ENCODE measurements at places on chromosomes 1 and 21.

- no peak for DNase-seq
Measured at GRCh38 chr1:175218786-175219434, 26.3 kb upstream of the KIAA0040 start.

DNA sequence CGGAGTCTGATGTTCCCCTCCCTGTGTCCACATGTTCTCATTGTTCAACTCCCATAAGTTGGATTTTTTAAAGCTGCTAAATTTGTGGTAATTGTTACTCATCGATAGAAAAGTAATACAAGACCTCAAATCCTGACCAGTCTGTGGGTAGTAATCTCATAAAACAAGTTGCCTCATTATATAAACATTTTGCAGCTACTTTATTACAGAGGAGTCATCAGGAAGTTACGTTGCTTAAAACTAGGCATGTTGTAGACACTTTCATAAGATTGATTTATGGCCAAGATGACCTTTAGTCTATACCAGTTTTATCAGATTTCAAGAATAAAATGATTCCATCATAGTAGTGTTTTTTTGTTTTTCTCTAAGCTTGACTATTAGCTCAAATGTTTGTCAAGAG, 208.8 kb downstream of the GIPC2 start:
- DNase-seq: no peak

GRCh38 chr1:150173141-150173585, 23.4 kb downstream of the PLEKHO1 start:
- DNase-seq: no peak

DNA sequence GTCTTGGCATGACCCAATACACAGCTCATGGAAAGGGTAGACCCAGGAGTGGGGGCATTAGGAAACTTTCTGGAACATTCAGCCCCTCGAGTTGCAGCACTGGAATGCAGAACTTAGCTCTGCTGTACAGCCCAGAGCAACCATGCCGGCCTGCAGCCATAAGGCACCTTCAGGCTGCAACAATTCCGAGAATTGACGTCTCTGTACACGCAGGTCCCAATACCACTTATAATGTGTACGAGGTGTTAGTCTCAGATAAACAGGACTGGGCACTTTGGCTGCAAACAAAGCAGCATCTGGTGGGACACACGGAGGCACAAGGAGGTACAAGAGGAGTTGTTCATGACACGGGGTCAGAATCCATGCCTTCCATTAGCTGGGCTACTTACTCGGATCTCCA, 7.9 kb downstream of the CBR1 start:
- DNase-seq: no peak

GRCh38 chr1:180031664-180032063, 77.1 kb downstream of the CEP350 start:
- no peak for DNase-seq

DNA sequence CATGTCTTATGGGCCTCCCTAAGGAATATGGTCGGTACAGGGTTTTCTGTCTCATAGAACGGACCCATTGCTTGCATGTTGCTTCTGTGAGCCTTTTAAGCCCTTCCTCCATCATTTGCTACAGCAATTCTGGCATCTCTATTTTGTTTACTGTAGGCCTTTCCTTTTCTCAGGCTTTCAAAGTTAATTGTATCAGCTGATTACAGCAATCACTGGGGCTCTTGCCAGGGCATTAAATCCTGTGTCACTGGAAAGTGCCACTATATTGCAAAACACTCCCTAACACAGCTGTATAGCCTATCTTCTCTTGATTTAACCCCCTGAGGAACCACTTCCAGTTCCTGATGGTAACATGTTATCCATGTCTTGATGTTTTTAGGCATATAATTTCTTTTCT, 156.5 kb downstream of the PDE4B start:
- no peak for DNase-seq

- no peak for DNase-seq
Measured at GRCh38 chr1:64525116-64525686, 55.3 kb downstream of the CACHD1 start.
